ENCODE measurements at places on chromosomes 5 and 9.

GRCh38 chr5:1789834-1790471, 9.7 kb downstream of the MRPL36 start:
- DNase-seq = peak; percentile 4

- no peak for DNase-seq
These were observed 170.9 kb upstream of the TBCA start for GRCh38 chr5:77947041-77947428.

DNA sequence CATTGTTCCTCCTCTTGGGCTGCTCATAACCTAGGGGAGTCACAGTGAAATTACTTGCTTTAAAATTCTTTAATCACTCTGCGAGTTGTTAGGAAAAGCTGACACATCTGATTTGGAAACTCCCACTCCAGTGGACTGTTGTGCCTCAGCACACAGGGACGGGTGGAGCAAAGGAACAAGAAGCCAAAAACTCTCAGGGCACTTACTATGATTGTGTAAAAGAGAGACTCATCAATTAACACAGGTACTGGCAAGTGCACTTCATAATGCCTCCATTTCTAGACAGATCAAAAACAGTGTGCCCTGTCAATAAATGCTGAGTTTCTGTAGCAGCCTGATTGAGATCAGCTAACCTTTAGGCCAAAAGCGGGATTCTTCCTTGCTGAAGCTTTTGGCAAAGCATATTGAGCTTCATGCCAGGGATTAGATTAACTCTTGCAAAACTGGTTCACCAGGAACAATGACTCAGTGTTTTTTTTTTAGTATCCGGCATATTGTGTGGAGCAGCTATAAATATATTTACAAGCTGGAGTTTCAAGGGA, 55.9 kb downstream of the TMC1 start:
- no peak for DNase-seq

DNA sequence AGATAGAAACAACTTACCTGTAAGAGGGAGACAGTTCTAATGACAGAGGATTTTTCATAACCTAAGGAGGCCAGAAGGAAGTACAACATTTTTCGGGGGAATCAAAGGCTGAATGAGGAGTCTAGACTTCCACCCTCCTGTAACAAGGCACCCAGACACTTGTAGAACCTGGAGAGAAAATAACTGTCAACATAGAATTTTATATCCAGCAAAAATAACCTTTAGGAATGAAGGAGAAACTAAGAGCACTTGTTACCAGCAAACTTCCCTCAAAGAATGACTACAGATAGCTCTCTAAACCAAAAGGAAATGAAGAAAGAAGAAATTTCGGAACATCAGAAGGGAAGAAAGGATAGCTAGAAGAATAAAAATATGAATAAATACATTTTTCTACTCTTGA, 25.9 kb upstream of the F2RL2 start:
- DNase-seq = no peak

DNA sequence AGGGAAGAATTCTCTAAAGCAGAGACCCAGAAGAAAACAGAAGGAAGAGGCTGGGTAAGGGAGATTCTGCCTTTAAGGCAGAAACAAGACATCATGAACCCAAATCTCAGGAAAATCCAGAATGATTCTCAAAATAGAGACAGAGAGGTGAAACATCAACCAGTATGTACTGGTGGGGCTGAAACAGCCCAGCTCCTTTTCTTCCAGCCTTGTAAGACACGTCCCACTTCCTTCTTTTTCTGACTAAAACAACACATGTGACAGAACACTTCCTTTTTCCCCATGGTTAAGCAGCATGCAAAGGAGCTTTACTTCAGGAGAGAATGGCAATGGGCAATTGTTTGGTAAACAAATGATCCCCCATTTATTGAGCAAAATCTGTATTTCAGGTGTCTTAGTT, 230.8 kb upstream of the NR4A3 start:
- no peak for DNase-seq

DNA sequence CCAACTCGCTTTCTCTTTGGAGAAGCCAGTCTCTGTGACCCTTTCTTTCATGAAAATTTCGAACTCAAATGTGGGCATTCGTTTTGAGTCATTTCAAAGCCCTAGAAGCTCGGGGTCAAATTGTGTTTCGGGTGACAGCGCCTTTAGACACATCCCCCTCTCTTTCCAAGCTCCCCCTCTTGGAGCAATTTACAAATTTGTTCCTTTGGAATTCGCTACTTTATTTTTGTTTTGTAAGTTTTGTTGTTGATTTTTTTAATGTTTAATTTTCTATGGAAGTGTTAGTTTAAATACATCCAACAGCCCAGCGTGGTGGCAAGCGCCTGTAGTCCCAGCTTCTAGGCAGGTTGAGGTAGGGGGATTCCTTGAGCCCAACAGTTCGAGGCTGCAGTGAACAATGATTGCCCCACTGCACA, 4.6 kb upstream of the BARX1 start:
- no peak for DNase-seq

GRCh38 chr5:132766806-132767055, 10.3 kb downstream of the SEPTIN8 start:
- DNase-seq = no peak

DNA sequence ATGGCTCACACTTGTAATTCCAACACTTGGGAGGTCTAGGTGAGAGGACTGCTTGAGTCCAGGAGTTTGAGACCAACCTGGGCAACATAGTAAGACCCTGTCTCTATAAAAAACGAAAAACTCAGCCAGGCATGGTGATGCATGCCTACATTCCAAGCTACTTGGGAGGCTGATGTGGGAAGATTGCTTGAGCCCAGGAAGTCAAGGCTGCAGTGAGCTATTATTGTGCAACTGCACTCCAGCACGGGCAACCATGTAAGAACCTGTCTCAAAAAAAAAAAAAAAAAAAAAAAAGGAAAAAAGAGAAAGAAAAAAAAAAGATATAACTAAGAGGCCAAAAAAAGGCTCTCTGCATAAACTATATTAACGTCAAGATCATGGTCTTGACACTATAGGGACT, 27.3 kb downstream of the GIN1 start:
- DNase-seq = no peak

- peak; percentile 60 for DNase-seq
These were observed 7.3 kb downstream of the PRR7 start for GRCh38 chr5:177453852-177454396.

DNA sequence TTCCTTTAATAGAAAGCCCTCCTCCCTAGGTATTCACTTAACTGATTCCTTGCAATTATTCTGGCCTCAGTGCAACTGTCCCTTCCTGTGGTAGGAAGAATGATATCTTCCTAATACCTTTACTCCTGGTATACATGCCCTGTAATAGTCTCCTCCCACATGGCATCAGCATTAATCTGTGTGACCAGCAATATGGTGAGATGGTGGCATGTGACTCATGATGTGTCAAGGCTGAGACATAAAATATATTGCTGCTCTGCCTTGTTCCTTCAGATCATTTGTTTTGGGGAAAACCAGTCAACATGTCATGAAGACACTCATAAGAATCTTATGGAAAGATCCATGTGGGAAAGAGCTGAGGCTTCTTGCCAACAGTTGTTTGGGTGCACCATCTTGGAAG, 149.1 kb upstream of the TRPM3 start:
- DNase-seq = no peak
